ENCODE measurements at places on chromosomes 12 and 14.

DNA sequence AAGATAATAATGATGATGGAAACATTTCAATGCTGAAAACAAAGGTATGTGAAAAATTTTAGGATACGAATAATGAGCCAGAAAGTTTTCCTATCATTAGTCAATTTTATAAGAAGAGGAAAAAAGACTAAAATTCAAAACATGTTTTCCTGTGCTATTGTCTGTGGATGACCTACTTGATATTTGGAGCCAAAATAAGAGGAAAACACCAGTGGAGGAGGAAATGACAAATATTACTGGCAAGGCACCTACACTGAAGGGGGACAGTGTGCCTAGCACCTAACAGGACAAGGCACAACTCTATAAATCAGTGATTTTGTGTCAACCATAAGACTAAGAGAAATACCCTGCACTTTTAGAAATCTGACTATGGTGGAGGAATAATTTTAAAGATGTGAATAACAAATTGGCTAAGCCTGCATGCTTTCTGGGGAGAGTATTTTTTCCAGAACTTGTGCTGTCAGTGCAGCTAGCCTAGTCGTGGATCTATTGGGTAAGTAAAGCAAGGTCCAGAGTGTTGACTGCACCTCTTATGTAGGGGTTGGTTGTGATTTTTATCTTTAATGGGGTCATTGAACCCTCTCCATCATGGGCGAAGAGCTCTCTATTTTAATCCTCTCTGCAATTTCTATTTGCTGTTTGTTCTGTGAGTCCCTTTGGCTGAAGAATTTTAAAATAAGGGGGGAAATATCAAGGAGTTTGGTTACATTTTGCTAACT is 398.0 kb downstream of the TMTC2 start:
- no peak for DNase-seq

DNA sequence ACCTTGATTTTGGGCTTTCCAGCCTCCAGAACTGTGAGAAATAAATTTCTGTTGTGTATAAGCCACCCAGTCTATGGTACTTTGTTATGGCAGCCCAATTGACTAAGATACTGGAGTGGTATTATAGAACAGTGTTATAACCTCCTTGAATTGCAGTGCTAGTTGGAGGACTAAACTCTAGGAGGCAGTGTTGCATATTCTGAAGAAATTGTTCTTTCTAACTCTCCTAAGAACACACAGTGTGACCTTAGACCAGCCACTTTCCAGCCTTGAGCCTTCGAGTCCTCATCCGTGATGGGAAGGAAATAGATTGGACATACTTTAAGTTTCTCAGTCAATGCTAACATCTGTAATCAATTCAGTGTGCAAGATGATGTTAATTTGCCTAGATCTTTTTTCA is 22.4 kb upstream of the LRRC10 start:
- DNase-seq, result no peak

- no peak for DNase-seq
Measured at GRCh38 chr14:76311079-76311758, 64.7 kb upstream of the ESRRB start.

GRCh38 chr12:69397978-69398377 is 38.4 kb downstream of the YEATS4 start:
- no peak for DNase-seq

DNA sequence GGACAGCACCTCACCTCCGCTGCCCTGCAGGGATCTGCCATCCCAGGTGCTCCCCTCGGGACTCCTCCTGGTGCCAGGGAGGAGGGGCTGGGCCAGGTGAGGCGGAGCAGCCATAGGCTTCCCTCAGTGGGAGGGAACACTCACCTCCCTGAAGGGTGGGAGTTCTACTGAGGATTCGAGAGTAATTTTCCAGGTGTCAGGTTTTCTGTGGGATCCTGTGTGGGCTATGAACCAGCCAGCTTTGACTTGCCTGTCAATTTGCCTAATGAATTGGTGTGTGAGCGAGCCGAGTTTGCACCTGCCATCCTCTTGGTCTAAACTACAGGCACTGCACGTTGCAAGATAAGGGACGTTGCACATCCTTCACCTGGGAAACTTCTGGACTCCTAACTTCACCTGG is 50.3 kb downstream of the NOC4L start:
- DNase-seq, result no peak

GRCh38 chr12:131915000-131915689 is 13.9 kb upstream of the PUS1 start:
- peak; percentile 64 for DNase-seq

DNA sequence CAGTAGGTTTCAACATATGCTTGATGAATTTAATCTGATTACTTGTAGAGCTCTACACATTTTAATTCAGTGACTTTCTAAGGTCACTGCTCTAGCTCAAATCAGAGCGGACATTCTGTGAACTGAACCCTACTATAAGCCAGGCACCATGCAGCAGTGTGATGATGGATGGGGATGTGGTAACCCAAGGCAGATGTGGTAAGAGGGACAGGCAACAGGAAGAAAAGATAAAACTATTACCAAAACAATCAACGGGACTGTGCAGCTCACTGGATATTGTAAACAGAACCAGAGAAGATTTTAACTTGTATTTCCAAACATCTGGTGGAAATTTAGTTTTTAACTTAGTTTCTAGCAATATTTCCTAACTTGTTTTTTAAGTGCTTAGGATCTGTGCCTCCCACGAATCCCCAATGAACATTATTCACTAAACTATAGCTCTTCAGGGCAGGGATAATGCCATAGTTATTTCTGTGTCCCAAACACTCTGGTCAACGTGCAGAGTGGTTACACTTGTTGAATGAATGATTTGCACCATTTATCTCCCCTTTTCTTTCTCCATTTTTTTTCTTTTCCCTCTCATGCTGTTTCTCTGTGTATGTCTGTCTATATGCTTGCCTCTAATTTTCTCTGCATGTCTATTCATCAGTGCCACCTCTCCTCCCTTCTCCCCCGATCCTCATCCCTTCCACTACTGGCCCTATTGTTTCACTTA is 3.0 kb downstream of the ERO1A start:
- DNase-seq, result no peak

- DNase-seq, result no peak
Measured at GRCh38 chr14:32470161-32470715, 141.1 kb downstream of the AKAP6 start.

DNA sequence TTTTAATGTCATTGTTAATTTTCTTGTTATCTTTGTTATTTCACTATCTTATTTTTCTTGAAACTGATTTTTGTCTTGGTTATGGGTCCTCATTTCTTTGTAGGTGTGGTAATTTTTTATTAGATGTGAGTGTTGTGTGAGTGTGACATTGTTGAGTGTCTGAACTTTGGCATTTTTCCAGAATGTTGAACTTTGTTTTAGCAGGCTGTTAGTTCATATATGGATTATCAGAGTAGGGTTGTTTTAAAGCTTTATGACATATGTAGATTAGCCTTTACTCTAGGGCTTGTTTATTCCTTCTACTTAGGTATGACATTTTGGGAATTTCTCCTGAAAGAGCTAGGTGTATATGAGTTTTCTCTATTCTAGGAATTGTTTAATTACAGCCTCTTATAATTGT is 103.9 kb downstream of the ARID2 start:
- no peak for DNase-seq

GRCh38 chr14:57814726-57815125 is 51.2 kb downstream of the SLC35F4 start:
- DNase-seq, result no peak

GRCh38 chr14:94164685-94165431 is 9.3 kb upstream of the PPP4R4 start:
- no peak for DNase-seq
